ENCODE measurements at places on chromosomes 1 and 21. TPM values are rescaled to one million over a fixed set of nuclear protein-coding genes. Genes with fewer than 3 reads are reported as not detected.

GRCh38 chr1:160007577-160008200 lies 24.1 kb downstream of the PIGM start:
- H3K36me3 ChIP-seq: no peaks in the 10 kb centered on the region
- DNase-seq: no peak
- no peaks in the 10 kb centered on the region for H3K27me3 ChIP-seq
- no peak overlapping the region for H3K27ac ChIP-seq
- no peaks in the 10 kb centered on the region for H3K4me1 ChIP-seq

GRCh38 chr1:200880212-200880611 lies 7.4 kb downstream of the GPR25 start:
- H3K4me3 ChIP-seq: no peak overlapping the region
- no peak overlapping the region for H3K27ac ChIP-seq
- no peaks in the 10 kb centered on the region for H3K27me3 ChIP-seq
- DNase-seq: no peak
- no peaks in the 10 kb centered on the region for H3K36me3 ChIP-seq
- no peaks in the 10 kb centered on the region for H3K4me1 ChIP-seq

- H3K27ac ChIP-seq: no peak overlapping the region
- H3K36me3 ChIP-seq: no peaks in the 10 kb centered on the region
- no peak for DNase-seq
- H3K27me3 ChIP-seq: peaks cover 3% of the 10 kb centered on the region
- H3K4me1 ChIP-seq: peaks cover 8% of the 10 kb centered on the region
Observed at GRCh38 chr1:19656134-19656779, 8.4 kb upstream of the HTR6 start.

GRCh38 chr1:97834899-97835298 lies 85.9 kb downstream of the DPYD start:
- H3K27me3 ChIP-seq: no peaks in the 10 kb centered on the region
- no peak for DNase-seq
- H3K27ac ChIP-seq: no peak overlapping the region
- no peak overlapping the region for H3K4me3 ChIP-seq
- no peaks in the 10 kb centered on the region for H3K36me3 ChIP-seq

DNA sequence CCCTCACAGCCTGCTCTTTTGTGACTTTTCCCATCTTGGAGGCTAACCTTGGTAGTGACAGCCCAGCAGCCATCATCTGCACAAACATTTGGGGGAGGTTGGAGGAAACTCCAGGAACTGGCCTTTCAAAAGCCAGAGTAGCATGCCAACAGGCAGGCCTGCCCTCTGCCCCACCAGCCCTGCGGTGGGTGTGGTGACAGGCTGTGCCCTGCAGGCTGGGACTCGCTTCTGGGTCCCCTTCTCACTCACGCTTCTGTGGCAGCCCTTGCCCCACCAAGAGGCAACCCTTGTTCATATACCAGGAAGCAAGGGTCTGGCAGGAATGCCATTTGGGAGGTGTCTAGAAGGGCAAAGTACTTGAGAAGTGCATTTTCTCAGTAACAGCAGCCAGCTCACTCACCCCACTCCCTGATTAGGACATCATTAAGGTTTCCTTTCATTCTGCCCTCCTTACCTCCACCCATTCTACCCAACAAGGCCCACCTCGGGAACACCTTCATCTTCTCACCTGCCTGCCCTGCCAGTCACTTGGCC lies 20.8 kb upstream of the FAM3B start:
- no peak overlapping the region for H3K27ac ChIP-seq
- DNase-seq: no peak
- no peak overlapping the region for H3K4me3 ChIP-seq
- no peaks in the 10 kb centered on the region for H3K27me3 ChIP-seq
- no peaks in the 10 kb centered on the region for H3K36me3 ChIP-seq

GRCh38 chr1:77925518-77925917 lies 37.1 kb downstream of the NEXN start:
- H3K27me3 ChIP-seq: peaks cover 2% of the 10 kb centered on the region
- no peaks in the 10 kb centered on the region for H3K36me3 ChIP-seq
- DNase-seq: no peak

DNA sequence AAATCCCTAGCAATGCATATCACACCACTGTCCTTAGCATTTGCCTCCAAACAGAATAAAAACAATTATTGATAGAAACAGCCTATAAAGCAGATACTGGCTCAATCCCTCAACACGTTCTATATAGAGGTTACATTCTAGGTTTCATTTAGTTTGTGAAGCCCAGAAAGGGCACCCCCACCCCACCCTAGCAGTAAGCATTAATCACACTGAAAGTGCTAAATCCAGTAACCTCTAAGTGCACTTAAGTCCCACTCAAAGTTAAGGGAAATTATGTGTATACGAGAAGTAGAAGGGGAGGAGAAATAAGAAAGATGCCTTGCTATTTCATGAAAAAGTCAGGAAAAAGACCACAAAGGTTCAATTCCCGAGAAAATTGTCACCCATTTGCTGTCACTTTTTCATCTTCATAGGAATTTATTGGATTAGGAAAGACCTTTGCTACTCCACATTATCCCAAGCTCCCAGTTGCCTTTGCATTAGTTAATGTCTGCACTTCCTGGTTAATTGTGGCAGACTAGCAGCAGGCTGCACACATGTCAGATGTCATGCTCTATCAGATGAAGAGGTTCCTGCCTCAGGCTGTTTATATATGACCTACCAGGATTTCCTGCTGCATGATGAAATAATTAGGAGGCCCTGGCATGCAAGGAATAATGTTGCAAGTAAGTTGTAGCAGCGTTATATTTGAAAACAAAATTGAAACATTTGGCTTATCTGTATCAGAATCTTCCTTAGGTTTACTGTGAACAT lies 54.5 kb upstream of the LHX8 start:
- H3K4me1 ChIP-seq: peaks cover 7% of the 10 kb centered on the region
- peak overlapping the region; percentile 81 for H3K27ac ChIP-seq
- DNase-seq: peak; percentile 46
- H3K27me3 ChIP-seq: no peaks in the 10 kb centered on the region
- no peak overlapping the region for H3K4me3 ChIP-seq
- no peaks in the 10 kb centered on the region for H3K36me3 ChIP-seq

DNA sequence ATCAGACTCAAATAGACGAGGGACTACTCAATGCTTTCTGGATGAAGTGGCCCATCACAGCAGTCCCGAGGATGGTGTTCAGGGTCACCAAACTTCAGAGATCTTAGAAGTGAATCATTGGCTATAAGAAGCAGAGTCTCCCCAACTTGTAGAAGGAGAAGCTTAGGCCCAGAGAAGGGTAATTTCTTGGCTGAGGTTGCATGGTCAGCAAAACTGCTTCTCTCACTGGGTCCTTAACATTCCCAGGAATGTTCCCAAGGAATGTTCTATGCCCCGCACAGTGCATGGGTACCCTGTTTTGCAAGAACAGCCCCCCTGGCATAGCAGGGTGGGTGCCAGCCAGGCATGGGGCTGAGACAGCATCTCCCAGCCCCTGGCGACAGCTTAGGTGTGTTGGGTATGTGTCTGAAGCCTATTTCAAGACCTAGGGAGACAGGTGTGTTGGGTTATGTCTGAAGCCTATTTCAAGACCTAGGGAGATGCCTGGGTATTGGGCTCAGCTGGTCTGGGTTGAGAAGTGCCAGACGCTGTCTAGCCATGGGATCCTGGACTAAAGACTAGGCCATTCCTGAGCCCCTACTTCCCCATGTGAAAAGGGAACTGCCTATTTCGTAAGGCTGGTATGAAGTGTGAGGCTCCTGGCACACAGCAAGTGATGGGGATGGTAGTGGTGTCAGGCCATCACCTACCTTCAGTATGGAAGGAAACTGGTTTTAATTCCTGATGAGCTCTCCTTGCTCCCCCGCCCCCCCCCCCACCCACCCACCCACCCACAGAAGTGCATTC lies 26.1 kb downstream of the PADI6 start:
- no peaks in the 10 kb centered on the region for H3K36me3 ChIP-seq
- H3K27me3 ChIP-seq: peaks cover under 1% of the 10 kb centered on the region
- no peak for DNase-seq
- no peak overlapping the region for H3K27ac ChIP-seq

DNA sequence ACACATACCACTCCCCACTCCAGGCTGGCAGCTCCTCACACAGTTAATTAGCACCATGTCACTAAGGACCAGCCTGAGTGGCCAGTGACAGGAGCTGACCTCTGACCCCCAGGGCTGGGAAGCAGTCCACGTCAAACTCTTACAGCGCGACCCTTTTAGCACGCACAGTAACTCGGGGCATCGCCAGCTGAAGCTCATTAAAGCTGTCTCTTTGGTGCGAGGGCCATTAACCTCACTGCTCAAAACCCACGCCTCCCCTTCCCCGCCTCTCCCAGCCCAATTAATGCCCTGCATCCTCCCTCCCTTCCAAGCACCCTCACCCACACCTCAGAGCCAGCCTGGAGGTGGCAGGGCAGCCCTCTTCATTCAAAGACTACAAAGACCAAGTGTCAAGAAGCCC lies 31.7 kb downstream of the DMAP1 start:
- no peak overlapping the region for H3K4me3 ChIP-seq
- H3K4me1 ChIP-seq: peaks cover 49% of the 10 kb centered on the region
- DNase-seq: no peak
- H3K27ac ChIP-seq: no peak overlapping the region
- no peaks in the 10 kb centered on the region for H3K36me3 ChIP-seq

DNA sequence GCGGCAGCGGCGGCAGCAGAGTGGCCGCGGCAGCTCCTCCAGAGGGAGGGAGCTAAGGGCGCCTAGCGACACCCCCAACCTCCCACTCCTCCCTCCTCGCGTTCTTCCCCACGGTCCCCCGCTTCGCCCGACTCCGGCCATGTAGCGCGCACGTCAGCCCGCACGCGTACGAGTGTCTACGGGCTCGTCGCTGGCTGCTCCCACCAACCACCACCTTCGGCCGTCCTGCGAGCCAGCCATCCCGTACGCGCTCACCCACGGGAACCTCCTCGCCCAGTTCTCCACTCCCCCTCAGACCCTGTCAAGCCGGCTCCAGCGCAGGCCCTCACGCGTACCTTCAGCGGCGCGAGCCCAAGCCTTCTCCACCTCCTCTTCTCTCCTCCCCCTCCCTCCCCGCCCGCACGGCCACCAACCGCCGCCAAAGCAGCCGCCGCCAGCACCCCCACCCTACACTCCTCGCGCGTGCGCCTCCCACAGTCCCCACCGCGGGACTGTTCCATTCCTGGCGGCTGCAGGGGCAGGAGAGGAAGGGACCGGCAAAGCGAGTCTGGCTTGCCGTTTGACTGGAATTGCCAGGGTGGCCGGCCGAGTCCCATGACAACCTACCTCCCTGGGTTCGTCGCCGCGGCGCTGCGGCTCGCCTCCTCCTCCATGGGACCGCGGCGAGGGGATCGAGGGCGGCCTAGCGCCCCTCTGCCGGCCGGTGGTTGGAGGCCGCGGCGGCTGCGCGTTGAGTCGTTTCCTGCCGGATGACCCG lies at the start of gene YY1AP1:
Gene YY1AP1 (minus strand): TSS at position 451 of the 757 bp plus-strand sequence. CDS start 8,338 bp downstream, outside the sequence.
- peak within 1 kb of the TSS; percentile 96 for H3K4me3 ChIP-seq
- H3K4me1 ChIP-seq: peaks cover 23% of the 10 kb centered on the region
- peaks cover 2% of the 10 kb centered on the region for H3K27me3 ChIP-seq

- H3K27me3 ChIP-seq: peaks cover 5% of the 10 kb centered on the region
- no peak overlapping the region for H3K4me3 ChIP-seq
- peaks cover 4% of the 10 kb centered on the region for H3K36me3 ChIP-seq
- no peak overlapping the region for H3K27ac ChIP-seq
- H3K4me1 ChIP-seq: no peaks in the 10 kb centered on the region
- no peak for DNase-seq
Observed at GRCh38 chr1:4010814-4011605, 110.9 kb upstream of the C1orf174 start.

DNA sequence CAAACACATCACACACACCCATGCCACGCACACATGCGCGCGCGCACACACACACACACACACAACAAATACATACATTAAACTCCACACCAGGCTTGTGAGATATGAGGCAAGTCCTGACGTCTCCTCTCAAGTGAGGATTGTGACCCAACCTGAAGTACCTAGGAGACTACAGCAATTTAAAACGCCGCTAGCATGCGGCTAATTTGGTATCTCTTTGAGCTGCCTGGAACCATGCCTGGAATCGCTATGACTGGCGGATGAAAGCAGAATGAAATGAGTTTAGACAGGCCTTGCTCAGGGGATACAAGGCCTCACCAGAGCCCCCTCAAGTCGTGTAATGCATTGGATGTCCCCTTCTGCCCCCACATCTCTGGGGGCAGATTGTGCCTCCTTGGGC lies 1.6 kb upstream of the RAB7B start:
- H3K4me1 ChIP-seq: peaks cover 2% of the 10 kb centered on the region
- DNase-seq: no peak
- peaks cover 2% of the 10 kb centered on the region for H3K27me3 ChIP-seq
- H3K27ac ChIP-seq: no peak overlapping the region
- peaks cover 7% of the 10 kb centered on the region for H3K36me3 ChIP-seq
- H3K4me3 ChIP-seq: no peak overlapping the region

DNA sequence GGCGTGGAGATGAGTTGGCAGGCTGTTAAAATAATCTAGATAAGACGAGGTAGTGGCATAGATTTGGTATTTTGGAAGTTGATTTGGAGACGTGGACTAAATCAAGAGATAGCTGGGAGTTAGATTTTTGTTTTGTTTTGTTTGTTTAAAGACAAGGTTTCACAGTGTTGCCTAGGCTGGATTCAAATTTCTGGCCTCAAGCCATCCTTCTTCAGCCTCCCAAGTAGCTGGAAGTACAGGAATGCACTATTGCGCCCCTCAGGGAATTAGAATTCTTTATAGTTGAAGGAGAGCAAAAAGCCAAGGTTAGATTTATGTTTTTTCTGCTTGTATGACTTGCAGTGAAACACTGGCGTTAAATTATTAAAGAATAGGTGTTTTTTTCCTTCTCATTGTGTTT lies 22.3 kb upstream of the SNRPE start:
- no peak overlapping the region for H3K27ac ChIP-seq
- no peaks in the 10 kb centered on the region for H3K4me1 ChIP-seq
- no peaks in the 10 kb centered on the region for H3K27me3 ChIP-seq
- H3K36me3 ChIP-seq: peaks cover 7% of the 10 kb centered on the region
- H3K4me3 ChIP-seq: no peak overlapping the region

- H3K4me1 ChIP-seq: peaks cover 27% of the 10 kb centered on the region
- no peak for DNase-seq
- H3K36me3 ChIP-seq: no peaks in the 10 kb centered on the region
- peaks cover 2% of the 10 kb centered on the region for H3K27me3 ChIP-seq
- peak overlapping the region; percentile 35 for H3K4me3 ChIP-seq
Observed at GRCh38 chr1:55250399-55251075, 35.4 kb upstream of the USP24 start.

TNFAIP8L2 gene
- total RNA-seq: not detected

OR6K2 gene
- total RNA-seq: not detected

CELA3B gene
- total RNA-seq: not detected
